M059J (cell line): ENCODE measurements at places on chromosomes 6 and 20. TPM values are rescaled to one million over a fixed set of nuclear protein-coding genes. Genes with fewer than 3 reads are reported as not detected.

The TTK gene
- 82.3 and 86.0 TPM in 2 replicates for total RNA-seq

GRCh38 chr6:47303861-47304260 lies 5.8 kb downstream of the TNFRSF21 start:
- DNase-seq: no peak

DNA sequence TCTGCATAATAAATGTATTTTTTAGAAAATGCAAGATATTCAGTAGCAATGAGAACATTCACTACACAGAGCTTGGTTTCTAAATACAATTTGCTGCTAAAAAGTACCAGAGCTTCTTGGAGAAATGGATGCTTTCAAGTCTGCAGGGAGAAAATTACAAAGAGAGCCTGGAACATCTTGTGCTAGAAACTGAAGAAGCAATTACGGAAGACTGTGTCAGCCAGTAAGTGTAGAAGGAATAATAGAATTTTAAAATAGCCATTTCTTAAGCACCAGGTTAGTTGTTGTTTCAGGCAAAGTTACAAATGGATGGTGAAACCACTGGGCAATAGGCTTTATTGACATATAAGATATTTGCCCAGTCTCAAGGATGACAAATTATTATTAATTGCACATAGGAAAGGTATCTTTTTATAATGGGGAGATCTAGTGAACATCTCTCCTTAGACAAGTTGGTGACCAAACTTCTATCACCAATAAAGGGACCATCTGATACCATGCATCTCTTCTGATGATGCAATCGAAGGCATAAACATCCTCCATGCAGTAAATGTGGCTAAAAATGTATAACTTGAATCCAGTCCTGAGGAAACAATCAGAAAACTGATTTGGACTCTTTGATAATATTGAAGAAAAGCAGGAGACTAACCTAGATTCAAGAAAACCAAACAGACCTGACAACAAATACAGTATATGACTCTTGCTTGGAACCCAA lies 81.7 kb downstream of the ARHGAP18 start:
- no peak for DNase-seq

The SMOC2 gene
- total RNA-seq: 0.05 and 0.47 TPM in 2 replicates

The ANGPT4 gene
- total RNA-seq: not detected in 2 replicates
